ENCODE measurements at places on chromosomes 1 and 21. TPM values are rescaled to one million over a fixed set of nuclear protein-coding genes. Genes with fewer than 3 reads are reported as not detected.
A peak's percentile ranks its signal among the peaks of the same experiment; 100 is the strongest.

GRCh38 chr1:18090636-18091035 is 17.0 kb upstream of the IGSF21 start:
- DNase-seq = no peak

DNA sequence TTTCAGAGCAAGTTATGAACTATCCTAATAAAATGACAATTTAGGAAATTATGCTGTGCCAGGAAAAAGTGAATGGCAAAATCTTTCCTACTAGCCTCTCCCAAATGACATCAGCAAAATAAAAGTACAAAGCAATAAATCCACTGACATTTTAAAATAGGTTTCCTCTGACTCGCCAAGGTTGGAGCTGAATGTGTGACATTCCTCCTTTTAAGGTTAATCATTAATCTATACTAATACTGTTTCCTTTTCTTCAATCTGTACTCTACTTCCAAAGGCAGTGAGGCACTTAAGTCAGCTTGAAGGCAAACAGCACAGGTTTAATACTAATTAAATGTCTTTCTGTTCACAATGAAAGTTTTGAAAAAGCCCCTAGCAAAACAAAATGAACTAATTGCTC is 15.7 kb downstream of the RNF19B start:
- peak; percentile 59 for DNase-seq

HES3 gene
- total RNA-seq = not detected

DNA sequence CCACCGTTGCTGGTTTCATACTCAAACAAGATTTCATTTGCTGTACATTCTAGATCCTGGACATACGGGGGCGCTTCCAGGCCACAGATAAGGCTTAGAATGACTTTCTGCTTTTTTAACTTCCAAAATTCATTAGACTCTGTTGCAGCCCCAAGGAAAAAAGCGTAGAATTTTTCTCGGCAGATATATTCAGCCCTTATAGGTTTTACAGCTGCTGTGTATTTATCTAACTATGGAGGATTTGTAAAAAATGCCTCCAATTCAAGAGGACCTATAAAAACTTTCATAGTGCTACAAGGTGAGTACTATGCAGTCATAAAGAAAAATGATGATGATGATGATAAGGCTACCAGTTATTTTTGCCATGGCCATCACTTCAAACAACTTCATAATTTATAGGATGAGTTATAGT is 51.6 kb downstream of the SLC30A10 start:
- no peak for DNase-seq

- no peak for DNase-seq
Observed at GRCh38 chr1:117622726-117623125, 16.9 kb downstream of the TENT5C start.

LCE1F gene
- not detected for total RNA-seq

GRCh38 chr1:102693345-102693744 is 415.0 kb downstream of the COL11A1 start:
- DNase-seq = no peak

CZIB gene
- 55.9 TPM for total RNA-seq

DNA sequence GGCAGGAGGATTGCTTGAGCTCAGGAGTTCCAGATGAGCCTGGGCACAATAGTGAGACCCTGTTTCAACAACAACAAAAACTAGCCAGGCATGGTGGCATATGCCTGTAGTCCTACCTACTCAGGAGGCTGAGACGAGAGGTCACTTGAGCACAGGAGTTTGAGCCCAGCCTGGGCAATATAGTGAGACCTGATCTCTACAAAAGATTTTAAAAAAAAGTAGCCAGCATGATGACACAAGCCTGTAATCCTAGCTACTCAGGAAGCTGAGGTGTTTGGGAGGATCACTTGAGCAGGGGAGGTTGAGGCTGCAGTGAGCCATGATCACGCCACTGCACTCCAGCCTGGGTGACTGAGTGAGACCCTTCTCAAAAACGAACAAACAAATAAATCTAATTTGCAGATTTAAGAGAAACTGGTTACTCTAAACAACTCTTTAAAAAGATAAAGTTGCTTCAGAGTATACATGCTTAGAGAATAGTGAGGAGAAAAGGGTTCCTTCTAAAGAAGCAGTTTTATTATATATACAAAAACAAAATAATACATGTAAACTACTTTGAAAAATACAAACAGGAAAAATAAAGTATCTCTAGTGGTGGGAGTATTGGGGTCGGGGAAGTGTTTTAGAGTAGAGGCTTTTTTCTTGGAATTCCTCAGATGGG is 88.4 kb downstream of the ADCY10 start:
- DNase-seq = no peak

DNA sequence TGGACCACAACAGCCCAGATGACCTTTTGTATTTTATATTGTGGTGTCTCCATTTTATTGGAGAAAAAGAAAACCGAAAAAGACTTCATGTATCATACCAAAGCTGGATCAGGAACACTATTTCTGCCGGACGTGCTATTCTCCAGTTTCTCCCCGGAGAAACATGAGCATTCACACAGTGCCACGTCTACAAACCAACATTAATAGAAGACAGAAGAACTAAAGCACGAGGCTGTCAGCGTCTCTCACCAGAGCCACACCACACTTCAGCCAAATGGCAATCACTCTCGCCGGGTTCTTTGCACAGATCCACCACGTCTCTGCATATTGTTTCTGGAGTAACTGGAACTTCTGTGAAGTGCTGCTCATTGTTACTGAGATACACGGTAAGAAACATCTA is 24.8 kb downstream of the TP53BP2 start:
- no peak for DNase-seq

SDC3 gene
- total RNA-seq = 49.0 TPM

DNA sequence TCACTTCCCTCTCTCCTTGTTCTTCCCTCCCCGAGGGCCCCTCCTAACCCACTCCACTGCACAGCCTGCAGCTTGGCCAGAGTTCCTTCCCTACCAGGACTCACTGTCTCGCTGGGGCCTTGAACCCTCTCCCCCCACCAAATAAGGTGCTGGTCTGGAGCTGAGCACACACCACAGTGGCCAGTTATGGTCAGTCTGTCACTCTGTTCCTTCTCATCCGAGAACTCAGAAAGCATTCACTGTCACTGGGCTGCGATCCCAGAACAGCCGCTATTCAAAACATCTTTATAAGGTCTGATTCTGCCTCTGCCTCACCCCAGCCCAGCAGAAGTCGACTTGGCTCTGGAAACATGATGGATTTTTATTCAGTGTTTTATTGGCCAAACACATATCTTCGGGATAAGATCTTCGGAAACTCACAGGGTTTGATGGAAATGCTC is 19.8 kb upstream of the LBR start:
- DNase-seq = no peak

GRCh38 chr1:31394584-31395193 is 18.3 kb upstream of the SERINC2 start:
- peak; percentile 49 for DNase-seq

DNA sequence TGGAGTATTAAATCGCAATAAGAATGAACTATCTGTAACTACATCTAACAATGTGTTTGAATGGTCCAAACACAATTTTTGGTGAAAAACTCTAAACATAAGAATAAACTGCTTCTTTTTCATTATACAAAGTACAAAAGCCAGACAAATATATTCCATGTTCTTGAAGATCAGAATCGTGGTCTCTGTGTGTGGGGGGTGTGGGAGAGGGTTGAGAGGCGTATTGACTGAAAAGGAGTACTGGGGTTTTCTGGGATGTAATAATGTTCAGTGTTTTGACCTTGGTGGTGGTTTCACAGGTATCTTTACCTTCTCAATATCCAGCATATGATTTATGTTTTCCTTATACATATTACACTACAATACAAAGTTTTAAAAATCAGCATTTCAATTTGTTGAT is 764 bp upstream of the CFH start:
- no peak for DNase-seq

DNA sequence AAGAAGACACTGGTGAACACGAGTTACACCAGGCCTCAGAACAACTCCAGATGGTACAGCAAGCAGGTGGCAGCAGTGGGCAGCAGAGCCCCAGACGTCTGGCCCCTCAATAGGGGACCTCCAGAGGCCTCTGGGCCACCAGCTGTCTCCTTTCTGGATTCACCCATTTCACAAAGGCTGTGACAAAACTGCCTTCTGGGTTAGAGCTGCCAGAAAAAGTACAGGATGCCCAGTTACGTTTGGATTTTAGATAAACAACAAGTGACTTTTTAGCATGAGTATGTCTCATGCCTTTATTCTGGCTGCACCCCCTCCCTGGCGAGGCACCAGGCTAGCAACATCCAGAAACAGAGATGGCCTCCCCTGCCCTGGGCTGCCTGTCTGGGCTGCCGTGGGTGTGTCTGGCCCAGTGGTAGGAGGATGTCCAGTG is 30.1 kb downstream of the ITPKB start:
- no peak for DNase-seq

GPR25 gene
- total RNA-seq = not detected

DNA sequence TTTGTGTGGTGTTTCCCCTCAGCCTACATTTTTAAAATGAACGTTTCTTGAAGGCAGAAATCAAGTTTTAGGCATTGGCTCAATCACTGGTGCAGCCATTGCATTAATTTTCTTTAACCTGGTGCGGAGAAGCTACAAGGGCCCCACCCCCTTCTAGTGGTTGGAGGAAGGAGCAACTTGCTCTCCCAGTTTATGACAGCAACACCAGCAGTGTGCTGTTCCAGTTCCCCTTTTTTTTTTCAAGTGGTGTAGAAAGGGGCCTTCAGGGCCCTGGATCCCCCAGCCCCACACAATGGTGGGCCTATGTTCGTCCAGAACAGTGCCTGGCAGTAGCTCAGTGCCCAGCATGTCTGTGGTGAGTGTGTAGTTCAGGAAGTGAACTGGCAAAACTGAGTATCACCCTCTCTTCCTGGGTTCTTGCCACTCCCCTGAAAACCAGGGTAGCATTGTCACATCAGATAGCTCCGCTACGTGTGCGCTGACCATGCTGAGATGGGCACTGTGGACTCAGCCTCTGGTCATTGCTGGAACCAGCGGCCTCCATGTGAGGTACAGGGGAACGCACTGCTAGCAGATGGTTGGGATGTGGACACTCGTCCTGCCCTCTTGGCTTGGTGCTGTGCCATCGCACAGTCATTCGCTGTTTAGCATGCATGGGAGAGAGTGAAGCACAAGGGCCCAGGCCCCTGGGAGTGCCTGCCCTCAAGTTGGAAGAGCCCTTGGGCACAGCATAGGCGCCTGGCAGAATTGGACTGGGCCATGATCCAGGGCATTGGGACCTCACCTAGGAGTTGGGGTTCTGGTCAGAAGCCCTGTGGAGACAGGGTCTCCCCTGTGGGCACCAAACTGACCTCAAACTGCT is 7.2 kb downstream of the ARF1 start:
- no peak for DNase-seq

GRCh38 chr21:34166468-34166867 is 93.1 kb downstream of the MRPS6 start:
- no peak for DNase-seq

LORICRIN gene
- total RNA-seq = not detected

- DNase-seq = no peak
Observed at GRCh38 chr21:32185726-32186125, 93.1 kb downstream of the MIS18A start.

- no peak for DNase-seq
Observed at GRCh38 chr1:215185067-215185620, 102.6 kb downstream of the KCNK2 start.

DNA sequence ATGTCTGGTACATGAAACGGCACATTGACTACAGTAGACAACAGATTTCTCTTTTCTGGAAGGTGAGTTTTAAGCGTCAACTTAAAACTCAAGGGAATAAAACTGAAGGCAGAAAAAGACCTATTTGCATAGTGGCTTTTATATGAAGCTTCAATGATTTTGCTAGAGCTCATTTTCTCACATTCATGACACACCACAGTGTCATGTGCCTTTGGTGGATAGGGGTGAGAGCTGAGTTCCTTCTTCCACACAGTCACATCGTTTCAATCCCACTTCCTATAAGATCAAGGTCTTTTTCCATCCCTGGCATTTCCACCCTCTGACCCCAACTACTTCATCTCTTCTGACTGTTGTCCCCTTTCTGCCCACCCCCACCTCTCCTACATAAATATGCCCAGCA is 31.0 kb downstream of the IL12RB2 start:
- DNase-seq = no peak

ATAD3C gene
- 0.38 TPM for total RNA-seq

ZMYND12 gene
- 0.46 TPM for total RNA-seq

GRCh38 chr1:86084998-86085397 is 71.6 kb downstream of the COL24A1 start:
- no peak for DNase-seq

- no peak for DNase-seq
Observed at GRCh38 chr1:194474701-194475100, 1288.3 kb upstream of the B3GALT2 start.

- DNase-seq = no peak
Observed at GRCh38 chr1:43531107-43531905, 623 bp downstream of the PTPRF start.

GRCh38 chr1:83775977-83776603 is 222.8 kb downstream of the TTLL7 start:
- no peak for DNase-seq

CDC20 gene
- total RNA-seq = 22.3 TPM

ELAPOR1 gene
- not detected for total RNA-seq

DNA sequence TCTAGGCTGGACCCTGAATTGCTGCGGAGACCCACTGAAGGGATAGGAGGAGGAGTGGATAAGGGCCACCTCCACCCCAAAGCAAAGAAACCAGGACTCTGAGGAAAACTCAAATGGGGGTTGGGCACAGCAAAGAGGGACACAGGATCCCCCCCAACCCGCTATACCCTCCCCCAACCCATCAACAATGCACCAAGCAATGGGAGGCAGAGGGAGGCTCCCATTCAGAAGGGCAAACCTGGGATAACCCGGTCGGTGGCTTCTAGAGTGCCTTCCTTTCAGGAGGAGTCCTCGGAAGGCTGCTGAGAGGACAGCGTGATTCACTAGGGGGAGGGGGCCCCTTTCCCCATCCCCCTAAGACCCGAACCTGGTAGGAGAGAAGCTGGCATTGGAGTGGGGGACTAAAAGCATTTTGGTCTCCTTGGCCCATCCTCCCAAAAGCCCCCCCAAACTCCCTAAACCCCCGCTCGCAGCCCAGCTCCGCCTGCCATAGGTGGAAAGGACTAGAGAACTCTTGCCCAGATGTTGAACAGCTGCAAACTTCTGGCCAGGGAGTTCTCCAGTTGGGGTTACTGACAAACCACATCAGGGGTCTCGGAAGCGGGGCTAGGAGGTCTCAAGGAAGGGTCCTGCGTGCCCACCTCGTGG is 1.3 kb downstream of the MEF2D start:
- DNase-seq = no peak

DNA sequence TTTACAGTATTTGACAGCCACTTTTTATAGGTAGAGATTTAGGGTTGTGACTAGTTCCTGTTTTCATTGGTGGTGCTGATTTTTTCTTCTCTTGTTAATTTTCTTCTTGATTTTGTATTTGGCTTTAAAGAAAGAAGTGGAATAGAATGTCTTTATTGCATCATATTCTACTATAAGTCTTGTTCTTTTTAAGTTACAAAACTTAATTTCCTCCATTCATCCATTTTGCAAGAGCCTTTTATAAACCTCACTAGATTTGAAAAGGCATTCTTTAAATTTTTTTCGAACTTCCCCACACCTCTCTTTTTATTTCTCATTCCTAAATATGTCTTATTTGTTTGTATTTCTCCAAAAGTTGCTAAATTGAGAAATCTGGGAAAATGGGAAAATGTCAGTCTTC is 1368.6 kb upstream of the ADGRL4 start:
- no peak for DNase-seq

FCRL1 gene
- total RNA-seq = not detected

All from kidney epithelial cell (primary cell).